ENCODE measurements at places on chromosomes 13 and 19.

DNA sequence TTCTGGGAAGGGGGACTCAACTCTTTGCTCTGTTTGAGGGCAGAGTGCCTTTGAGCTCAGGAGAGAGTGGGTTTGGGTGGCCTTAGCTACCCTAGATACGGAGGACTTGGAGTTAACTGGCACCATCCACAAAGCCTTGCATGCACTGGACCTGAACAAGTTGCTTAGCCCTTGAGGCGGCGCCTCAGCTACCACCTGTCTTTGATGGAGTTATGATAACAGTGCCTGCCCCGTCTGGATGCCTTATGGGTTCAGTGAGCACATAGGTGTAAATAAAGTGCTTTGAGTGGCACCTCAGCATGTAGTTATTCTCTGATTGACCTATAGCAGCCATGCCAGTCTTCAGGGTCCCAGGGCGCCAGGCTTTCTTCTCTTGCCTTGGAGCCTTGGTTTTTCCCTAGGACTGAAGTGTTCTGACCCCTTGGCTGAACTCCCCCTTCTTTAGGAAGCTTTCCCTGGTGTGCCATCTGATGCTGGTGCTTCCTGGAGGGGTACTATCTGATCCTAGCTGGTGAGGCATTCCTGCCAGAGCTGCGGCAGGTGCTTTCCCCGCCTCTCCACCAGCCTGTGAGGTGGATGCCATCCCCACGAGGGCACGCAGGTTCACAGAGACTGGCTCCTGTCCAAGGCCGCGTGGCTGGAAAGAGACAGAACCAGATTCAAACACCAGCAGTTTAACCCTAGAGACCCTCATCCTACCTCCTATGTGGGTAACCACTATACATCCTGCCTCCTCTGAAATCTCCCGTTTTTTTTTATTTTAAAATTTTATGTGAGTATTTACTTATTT is 5.8 kb downstream of the BCKDHA start:
- no peak for DNase-seq

- no peak for DNase-seq
These were observed 46.4 kb downstream of the COL4A2 start for GRCh38 chr13:110353339-110353977.

GRCh38 chr19:29837448-29837981 is 25.7 kb downstream of the CCNE1 start:
- no peak for DNase-seq

DNA sequence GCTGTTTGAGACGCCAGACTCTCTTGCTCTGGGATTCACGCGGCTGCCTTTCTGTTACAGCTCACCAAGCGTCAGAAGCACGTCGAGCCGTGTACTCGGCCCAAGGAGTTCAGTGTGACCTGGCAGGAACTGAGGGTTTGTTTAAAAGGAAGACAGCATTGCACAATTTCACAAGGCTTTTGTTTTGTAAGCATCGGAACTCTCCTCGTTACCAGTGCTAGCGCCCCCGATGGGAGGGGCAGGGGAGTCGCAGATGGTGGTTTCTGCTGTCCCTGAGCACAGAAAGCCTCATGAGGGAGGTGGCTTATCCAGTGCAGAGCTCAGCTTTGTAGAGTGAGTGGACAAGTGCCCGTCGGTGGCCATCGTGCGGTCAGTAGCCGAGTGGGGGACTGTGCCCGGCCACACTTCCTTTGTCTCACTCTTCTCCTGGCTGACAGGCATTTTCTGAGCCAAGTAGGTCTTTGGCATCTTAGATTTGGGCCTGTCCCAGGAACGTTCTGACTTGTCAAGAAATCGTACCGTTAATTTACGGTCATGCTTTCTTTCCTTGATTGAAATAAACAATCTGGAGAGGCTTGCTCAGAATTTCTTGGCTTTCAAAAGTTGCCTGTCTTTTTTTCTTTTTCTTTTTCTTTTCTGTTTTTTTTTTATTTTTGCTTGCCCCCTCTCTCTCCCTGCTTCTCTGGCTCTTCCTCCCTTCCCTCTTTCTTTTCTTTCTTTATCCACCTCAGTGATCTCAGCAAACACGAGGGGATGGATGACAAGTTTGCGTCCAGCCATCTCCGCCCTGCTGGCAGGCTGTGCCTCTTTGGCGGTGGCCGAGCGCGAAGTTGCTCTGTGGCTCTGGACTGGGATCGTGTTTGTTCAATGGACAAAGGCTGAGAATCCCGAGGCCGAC is 7.7 kb downstream of the KDM4B start:
- DNase-seq: no peak

DNA sequence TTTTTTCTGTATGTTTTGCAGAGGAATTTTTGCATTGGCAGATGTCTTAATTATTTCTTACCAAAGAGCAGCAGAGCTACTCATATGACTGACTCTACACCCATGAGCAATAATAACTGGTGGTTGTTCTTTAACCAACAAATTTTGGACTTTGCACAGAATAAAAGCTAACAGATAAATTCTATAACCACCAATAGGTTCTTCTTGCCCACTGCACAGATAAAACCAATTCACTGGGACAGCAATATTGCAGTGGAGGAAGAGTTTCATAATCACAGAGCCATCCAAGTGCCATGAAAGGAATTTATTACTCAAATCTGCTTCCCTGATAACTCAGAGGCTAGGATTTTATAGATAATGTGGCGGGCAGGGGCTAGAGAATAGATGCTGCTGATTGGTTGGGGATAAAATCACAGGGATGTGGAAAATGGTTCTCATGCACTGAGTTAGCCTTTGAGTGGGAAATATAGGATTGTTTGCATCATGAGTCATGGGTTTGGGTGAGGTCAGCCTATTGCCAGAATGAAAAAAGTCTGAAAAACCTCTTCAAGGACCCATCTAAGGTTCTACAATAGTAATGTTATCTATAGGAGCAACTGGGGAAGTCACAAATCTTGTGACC is 104.3 kb upstream of the PCDH17 start:
- DNase-seq: no peak
